ENCODE measurements at places on chromosomes 2 and 18. TPM values are rescaled to one million over a fixed set of nuclear protein-coding genes. Genes with fewer than 3 reads are reported as not detected.
A peak's percentile ranks its signal among the peaks of the same experiment; 100 is the strongest.

Gene TFCP2L1
- 64.1 TPM for total RNA-seq

DNA sequence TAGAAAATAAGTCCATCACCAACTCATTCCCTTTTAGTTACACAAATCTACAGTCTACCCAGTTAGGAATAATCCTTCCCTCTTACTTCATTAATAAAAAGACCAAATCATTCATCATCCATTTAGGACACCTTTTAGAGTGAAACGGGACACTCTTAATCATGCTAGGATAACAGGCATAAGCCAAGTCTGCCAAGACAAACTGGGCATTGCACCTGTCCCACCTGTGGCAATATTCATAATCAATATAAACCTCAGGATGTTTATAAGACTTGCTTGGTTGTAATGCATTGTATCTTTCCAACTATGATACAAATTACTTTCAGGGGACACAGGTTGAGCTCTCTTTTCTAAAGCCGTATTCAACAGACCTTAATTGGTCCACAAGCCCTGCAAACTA, 82.7 kb upstream of the SH3BP4 start:
- peaks cover 3% of the 10 kb centered on the region for H3K4me1 ChIP-seq
- DNase-seq, result no peak
- H3K27ac ChIP-seq, result no peak overlapping the region
- no peak overlapping the region for H3K4me3 ChIP-seq
- H3K36me3 ChIP-seq, result no peaks in the 10 kb centered on the region
- H3K27me3 ChIP-seq, result no peaks in the 10 kb centered on the region

- H3K4me3 ChIP-seq, result no peak overlapping the region
- H3K27ac ChIP-seq, result peak overlapping the region; percentile 9
- DNase-seq, result peak; percentile 56
- H3K4me1 ChIP-seq, result peaks cover 33% of the 10 kb centered on the region
- H3K27me3 ChIP-seq, result no peaks in the 10 kb centered on the region
Observed at GRCh38 chr18:79937103-79937860, 14.2 kb downstream of the SLC66A2 start.

- no peak overlapping the region for H3K27ac ChIP-seq
- no peaks in the 10 kb centered on the region for H3K4me1 ChIP-seq
- no peaks in the 10 kb centered on the region for H3K27me3 ChIP-seq
- no peak for DNase-seq
Observed at GRCh38 chr2:215636816-215637215, 200.9 kb upstream of the FN1 start.
